ENCODE measurements at places on chromosomes 5 and 9. TPM values are rescaled to one million over a fixed set of nuclear protein-coding genes. Genes with fewer than 3 reads are reported as not detected.

DNA sequence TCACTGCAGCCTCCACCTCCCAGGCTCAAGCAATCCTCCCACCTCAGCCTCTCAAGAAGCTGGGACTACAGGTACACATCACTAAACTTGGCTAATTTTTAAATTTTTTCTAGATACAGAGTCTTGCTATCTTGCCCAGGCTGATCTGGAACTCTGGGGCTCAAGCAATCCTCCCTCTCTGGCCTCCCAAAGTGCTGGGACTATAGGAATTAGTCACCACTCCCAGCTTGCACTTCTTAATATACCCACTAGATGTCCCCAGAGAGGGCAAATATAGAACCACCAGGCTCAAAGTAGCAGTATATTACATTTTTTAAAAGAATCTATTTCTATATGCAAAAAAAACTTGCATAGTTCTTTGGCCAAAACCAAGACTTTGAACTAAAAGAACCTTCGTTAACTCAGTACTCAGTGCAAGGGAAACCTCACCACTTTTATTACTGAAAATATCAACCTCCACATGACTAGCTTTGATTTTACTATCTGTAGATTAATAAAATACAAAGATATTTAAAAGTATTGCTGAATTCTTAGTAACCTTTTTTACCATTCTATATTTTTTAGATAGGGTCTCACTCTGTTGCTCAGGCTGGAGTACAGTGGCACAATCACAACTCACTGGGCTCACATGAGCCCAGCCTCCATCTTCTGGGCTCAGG lies 25.8 kb upstream of the HSD17B3 start:
- peak; percentile 64 for DNase-seq

DNA sequence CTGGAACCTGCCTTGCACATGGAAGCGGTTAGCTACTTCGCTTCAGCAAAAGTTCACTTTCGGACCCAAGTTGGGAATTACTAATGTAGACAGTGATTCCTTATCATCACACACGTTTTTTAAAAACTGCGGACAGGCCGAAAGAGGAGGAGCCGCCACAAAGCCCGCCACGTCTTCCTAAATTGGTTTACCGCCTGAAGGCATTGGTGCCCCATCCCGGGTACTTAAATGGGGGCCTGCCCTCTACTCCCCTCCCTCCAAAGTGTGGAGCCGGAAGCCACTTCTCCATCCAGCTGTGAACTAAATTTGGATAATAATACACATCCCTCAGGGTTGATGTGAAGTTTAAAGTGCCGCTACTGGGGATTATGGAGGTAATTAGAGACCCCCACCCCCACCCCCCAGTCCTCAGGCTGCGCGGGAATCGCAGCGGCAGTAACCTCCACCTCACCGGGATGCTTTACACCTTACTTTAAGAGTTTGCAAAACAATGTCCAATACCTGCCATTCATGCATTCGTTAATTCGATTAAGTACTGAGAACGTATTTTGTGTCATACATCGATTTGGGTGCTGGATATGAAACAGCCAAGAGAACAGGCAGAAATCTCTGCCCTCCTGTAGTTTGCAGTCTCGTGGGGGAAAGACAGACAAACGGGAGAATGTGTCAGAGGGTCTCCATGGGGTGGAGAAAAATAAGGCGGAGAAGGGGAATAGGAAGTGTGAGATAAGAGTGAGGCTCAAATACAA lies 937 bp upstream of the MACROH2A1 start:
- DNase-seq = no peak

DNA sequence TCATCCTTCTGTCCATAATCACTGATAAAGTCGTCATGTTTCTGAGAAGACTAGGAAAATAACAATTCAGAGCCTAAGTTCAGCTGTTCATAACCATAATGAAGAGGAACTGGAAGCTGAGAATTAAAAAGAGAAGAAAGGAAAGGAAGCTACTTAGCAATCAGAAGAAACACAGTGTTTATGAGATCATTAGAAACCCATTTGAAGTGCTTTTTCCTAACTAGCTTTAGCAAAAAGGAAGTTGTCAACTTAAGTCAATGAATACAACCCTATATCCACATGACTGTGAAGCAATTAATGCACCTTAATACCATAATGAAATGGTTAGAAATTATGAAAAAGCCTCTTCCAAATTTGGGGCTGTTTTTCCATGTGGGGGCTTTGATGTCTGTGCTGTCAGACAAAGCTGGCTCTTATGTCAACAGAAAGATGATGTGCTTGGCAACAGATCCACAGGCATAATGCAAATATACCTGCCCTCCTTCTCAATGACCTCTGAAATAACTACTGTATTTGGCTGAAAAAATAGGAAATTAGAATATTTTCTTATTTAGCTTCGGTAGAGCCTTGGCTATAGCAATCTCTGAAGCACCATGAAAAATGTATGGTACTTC lies 463.5 kb downstream of the RASEF start:
- DNase-seq = no peak

- peak; percentile 30 for DNase-seq
Observed at GRCh38 chr5:159053216-159053615, 46.5 kb downstream of the EBF1 start.

DNA sequence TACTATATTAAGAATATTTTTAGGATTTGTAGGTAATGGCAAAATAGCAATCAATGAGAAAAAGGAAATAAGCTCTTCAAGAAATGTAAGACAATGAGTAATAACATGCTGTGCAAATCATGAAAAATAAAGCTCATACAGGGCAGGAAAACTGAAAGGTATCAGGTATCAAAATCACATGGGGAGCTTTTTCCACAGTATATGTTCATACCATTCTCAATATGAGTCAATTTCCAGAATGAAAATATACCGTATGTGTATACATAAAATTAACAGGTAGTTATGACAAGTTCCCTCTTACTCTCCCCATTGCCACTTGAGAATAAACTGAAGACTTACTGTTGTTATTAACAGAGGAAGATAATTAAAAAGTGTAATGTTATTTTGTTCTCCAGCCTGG lies 35.9 kb downstream of the EFCAB9 start:
- DNase-seq = no peak

DNA sequence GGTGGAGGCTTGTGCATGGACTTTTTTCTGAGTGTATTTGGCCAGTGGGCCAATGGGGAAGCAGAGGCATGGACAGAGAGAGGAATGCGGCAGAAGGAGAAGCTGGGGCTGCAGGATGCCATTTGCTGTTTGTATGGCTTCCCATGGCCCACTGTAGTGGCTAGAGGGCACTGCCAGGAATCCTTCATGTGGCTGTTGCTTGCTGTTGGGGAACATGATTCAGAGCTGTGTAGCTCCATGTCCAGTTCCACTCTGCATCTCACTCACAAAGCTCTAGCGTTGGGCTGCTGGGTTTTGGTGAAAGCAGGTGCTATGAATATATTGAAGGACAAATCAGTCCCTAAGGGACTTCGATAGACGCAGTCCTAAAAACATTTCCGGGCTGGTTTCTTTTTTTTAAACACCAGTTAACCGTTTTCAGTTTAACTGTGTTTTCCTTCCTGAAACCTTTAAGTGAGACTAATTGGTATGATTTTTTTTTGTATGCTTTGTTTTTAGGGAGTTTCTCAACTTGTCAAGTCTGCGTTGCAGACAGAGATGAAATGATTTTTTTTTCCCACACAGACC lies 51.3 kb downstream of the SLC22A5 start:
- DNase-seq = peak; percentile 83

GRCh38 chr5:79030663-79031484 lies 38.6 kb downstream of the DMGDH start:
- no peak for DNase-seq

OLFML2A gene
- 0.76 TPM for total RNA-seq
